ENCODE measurements at places on chromosomes 2 and 18.

DNA sequence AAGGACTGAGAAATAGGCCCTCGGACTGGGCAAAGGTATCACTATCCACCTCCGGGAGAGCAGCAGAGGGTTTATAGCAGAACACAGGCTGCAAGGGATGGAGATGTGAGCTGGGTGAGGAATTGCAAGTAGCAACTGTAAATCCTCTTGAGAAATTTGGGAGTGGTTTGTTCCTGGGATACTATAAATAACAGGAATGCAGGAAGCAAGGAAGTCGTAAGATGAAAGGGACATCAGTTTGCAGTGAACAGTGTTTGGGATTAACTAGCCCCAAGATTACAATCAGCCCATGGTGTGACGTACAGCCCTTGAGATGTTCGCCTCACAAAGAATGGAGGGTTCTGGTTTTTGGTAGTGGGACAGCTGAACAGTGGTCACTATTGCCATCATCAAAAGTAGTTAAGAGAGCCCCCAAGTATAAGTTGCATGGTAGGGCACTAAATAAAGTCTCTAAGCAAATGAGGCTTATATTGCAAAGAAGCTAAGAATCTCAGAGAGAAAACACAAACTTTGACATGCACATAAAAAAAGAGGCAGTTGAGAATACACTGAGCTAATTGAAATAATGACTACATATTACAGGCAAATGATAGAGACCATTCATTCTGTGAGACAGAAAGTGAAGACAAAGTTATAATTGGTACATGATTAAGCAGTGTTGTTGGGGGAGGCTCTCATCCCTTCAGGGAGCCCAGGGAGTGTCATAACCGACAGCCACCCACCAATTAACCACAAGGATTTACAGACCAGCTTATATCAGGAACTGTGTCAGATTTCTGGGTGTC lies 362.5 kb upstream of the ACVR2A start:
- no peak for DNase-seq

DNA sequence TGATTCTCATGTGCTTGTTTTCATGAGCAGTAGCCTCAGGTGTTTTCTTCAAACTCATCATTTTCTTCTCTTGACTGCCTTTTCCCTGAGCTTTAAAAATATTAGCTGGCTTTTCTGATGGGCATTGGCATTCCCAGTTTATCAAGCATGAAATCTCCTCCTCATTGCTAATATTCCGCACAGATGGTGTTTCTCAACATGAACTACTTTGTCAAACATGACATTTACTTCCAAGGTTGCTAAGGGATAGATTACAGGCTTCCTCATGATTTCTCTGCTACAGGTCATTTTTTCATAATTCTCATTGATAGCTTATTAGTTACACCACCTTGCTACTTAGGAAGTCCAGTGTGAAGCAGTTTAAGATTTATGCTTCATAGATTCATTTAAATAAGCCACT lies 1116.9 kb upstream of the CNTNAP5 start:
- no peak for DNase-seq

DNA sequence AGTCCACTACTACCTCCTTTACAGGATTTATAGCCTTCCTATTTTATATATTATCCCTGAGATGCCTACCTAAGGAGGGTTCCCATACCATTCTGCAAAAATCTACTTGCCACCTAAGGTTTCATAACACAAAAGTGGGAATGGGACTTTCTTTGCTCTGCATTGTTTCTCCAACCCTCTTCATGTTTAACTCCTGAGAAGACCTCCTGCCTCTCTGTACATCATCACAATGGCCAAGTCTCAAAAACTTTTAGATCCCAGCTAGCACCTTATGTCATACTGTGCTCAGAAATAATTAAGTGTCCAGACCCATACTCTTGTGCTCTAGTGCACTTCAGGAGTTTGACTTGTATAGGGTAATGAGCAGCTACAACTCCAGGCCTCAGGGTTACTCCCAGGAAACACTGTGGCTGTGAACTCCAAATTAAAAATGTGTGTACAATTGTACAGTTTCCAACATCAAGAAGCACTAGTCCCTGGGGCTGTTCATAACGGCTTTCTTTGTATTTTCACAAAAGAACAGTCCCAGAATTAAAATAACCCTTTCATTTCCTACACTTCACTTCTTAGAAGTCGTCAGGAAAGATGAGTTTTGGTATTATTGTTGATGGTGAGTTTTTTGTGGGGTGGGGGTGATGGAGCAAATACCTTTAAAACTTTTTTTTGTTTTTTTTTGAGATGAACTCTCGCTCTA lies 39.4 kb downstream of the METAP1D start:
- no peak for DNase-seq

DNA sequence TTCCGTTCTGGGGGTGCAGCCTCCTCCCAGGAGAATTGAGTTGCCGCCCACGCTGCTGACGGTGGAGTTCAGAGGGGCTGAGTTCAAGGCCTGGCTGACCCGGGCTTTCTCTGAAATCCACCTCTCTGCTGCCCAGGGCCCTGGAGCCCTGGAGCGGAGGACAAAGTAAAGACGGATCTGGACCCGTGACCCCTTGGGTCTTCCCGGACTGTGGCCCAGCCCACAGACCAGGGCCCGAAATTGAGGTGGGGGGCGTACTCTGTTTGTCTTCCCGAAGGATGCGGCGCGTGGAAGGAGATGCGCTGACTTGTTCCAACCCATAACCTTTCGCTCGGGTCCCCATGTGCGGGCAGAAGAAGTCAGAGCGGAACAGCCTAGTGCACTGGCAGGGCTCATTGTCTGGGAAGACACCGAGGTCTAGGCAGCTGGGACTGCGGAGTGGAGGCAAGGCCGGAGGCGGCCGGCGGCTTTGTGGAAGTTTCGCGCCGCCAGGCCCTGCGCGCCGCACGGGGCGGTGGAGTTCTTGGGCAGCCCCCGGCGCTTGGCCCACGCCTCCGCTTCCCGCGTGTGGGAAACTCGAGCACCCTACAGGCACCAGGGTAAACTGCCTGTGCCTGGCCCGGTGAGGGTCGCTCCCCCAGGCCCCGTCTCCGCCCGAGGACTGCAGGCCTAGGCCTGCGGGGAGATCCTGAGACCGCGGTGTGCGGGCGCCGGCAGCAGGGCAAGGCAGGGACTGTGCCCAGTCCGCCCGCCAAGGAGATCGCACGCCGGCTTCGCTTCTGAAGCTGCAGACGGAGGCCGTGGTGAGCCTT lies 9.8 kb downstream of the POU3F3 start:
- no peak for DNase-seq

- DNase-seq = no peak
These were observed 275 bp downstream of the HOXD8 start for GRCh38 chr2:176129813-176130146.

- peak; percentile 54 for DNase-seq
These were observed 95.9 kb downstream of the CRIM1 start for GRCh38 chr2:36451512-36451911.

- DNase-seq = no peak
These were observed 25.6 kb downstream of the DNPEP start for GRCh38 chr2:219362072-219362471.

DNA sequence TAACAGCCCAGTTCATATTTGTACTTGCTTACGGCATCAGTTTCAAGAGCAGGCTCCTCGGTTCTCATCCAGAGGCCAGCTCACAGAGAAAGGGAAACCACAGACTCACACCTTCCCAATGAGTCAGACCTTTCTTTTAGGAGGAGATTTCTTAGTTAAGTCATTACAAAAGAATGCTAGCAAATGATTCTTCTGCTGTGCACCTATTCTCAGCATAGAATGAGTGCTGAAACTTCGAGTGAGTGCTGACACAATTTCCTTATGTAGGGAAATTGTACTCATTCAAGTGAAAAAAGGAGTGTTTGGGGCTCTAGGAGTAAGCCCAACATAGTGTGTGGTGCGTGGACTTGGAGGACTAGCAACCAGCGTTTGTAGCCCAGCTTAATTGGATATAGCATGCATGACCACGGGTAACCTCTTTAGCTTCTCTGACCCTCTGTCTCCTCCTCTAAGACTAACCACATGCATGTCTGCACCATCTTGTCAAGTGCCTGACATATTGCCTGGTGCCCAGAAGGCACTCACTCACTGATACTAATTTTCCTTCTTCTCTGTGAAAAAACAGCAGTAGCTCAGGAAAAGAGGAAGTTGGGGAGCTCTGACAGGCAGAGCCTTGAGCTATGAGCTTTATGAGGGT lies 87.0 kb downstream of the ALPK2 start:
- peak; percentile 97 for DNase-seq

DNA sequence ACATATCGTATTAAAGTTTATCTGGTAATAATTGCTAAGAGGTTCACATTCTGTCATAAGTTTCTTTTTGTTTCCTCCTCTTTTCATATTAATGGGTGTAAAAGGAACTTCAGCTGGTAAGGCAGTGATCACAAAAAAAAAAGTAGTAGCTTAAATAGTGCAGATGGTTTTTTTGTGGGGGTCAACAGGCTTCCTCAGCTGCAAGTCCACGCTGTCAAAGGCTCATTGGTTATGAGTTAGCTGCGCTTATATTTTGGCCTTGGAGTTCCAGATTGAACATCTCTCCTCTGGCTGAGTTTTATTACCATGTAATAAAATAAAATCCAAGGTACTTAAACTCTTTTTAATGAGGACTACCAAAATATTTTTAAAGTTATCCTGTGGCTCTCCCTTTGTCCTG lies 277.0 kb upstream of the ZEB2 start:
- no peak for DNase-seq

- DNase-seq = no peak
These were observed 51.2 kb downstream of the LIMS1 start for GRCh38 chr2:108585436-108585835.

DNA sequence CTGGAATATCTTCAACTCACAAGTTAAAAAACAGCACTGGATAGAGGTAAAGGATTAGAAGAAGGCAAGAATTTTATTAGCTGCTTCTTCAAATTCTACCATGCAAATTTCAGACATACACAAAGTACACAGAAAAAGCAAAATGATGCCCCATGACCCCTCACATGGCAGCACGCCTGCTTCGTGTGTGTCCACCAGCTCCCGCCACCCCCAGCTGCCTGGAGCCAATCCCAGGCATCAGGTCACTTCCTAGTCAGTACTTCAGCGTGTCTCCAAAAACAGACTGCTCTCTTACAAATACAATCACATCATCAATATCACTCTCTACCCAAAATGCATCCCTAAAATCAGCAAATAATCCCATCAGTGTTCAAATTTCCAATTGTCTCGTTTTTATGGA lies 35.8 kb downstream of the IMPA2 start:
- no peak for DNase-seq

- no peak for DNase-seq
These were observed 65.1 kb upstream of the REV1 start for GRCh38 chr2:99554871-99555270.

DNA sequence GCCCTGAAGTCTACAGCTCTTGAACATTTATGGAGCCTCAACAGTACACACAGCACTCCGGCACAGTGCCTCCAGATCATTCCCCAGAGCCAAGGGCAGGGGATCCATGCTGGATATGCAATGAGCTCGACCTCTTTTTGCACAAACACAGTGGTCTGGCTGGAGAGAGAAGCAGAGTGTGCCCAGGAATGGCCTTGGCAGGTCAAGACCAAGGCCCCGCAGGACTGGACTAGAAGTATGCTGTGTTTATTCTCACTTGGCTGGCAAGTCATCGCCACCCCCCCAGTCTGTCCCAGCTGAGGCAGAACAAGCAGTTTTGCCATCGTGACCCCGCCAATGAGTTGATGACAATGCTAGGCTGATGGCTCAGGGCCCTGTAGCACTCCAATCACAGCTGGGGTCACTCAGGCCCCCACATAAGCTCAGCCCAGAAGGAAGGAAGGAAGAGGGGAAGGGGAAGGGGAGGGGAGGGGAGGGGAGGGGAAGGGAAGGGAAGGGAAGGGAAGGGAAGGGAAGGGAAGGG lies 212.1 kb downstream of the TTC32 start:
- DNase-seq = no peak

DNA sequence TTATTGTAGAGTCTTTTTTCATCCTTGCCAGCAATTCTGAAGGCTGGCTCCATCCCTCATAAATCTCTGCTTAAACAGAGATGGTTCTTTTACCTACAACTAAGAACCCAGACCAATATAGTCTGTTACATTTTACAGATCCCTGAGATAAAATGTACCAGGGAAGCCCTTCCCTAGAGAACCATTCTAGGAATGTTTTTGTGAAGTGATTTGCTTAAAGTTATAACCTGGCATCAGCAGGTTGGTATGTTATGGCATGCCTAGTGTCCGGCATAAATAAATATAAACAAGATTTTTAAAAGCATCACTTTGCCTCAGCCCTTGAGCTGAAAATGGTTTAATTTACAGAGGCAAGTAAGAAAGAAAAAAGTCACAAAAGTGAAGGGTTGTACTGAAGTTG lies 18.5 kb upstream of the NPAS2 start:
- DNase-seq = peak; percentile 54

- DNase-seq = peak; percentile 15
These were observed 564 bp downstream of the DPYSL5 start for GRCh38 chr2:26848336-26849055.

- DNase-seq = no peak
These were observed 827.2 kb downstream of the EPHA4 start for GRCh38 chr2:220744861-220745260.

DNA sequence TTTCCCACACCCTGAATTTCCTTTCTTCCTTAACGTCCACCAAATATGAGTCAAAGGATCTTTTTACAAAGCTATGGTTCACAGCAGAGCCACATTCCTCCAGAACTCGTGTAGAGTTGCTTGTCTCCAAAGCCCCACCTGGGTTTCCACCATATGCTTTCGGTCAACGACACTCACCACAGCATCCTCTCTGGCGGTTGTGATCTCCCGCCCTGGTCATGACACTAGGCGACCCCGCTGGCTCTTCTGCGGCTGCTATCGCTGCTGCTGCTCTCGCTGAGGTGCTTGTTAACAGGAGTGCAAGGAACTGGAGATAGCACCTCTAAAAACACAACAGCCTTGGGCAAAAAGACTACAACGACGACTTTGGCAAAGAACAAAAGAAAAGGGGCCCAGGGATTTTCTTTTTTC lies 340 bp downstream of the SLC40A1 start:
- DNase-seq = no peak

- no peak for DNase-seq
These were observed 2.7 kb upstream of the LRP2 start for GRCh38 chr2:169365029-169365480.

- DNase-seq = peak; percentile 53
These were observed 51.8 kb downstream of the ROCK2 start for GRCh38 chr2:11292464-11293255.

GRCh38 chr18:57353940-57354461 lies 1.6 kb downstream of the ST8SIA3 start:
- DNase-seq = peak; percentile 38

DNA sequence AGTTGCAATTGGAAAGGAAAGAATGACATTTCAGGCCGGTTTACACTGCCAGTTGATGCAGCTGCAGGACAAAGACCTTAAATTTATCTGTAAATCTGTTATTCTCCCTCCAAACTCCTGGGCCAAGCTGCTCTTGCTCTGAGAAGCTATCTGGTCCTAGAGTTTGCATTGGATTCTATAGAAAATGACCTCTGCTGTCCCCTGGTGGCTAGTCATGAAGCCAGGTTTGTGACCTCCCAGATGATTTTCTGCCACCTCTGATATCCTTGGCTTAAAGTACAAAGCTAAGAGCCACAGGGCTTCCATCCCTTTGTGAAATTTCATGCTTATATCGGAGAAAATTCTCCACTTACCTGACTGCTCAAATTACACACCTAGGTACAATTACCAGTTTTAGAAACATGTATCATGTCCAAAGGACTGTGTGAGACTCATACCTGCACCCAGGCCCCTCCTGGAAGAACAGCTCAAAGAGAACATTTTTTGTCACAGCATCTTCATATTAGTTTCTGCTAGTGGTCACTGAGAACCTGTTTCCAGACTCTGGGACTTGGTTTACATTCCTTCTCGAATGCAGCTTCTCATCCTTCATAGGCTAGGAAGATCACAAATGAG lies 28.9 kb upstream of the IER3IP1 start:
- DNase-seq = peak; percentile 33

Measured in fibroblast of skin of back (primary cell).